GM12864 (cell line): ENCODE measurements at places on chromosomes 3 and 15.
A peak's percentile ranks its signal among the peaks of the same experiment; 100 is the strongest.

- DNase-seq: no peak
Observed at GRCh38 chr15:92818651-92819277, 81.4 kb upstream of the CHD2 start.

- DNase-seq: no peak
Observed at GRCh38 chr15:31477851-31478701, 151.4 kb downstream of the KLF13 start.

GRCh38 chr3:160162440-160162839, 62.8 kb upstream of the C3orf80 start:
- DNase-seq: no peak

DNA sequence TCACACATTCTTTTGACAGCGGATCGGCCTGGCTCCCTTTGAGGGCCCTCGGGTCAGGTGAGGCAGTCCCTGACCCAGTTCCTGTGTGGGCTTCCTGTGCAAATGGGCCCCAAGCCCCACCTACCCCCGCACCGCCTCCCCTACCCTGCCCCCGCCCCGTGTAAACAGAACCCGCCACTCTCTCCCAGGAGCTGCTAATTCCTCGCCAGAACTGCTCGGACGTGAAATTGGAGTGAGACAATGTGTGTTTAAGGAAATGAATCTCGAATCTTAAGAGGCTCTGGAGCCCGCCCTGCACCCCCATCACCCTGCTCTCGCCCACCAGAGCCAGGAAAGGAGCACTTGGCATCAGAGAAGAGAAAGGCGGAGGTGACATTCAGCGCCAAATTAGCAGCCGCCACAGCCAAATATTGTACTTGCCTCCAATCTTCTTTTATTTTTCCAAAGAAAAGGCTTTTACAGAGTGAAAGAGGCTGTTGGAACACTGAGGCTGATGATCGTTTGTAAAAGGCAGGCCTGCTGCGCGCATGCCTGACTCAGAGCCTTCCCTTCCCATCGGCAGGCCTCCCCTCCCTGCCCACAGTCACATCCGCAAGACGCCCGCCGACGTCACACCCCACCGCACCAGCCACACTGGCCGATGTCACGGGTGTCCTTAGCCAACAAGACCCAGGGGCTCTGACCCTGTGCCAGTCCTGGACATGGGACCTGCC, 53.1 kb downstream of the CACNA2D2 start:
- DNase-seq: no peak

GRCh38 chr3:154105218-154105975, 15.8 kb upstream of the ARHGEF26 start:
- no peak for DNase-seq

- no peak for DNase-seq
Observed at GRCh38 chr3:71149959-71150954, 433.3 kb downstream of the FOXP1 start.

- no peak for DNase-seq
Observed at GRCh38 chr15:58952751-58953150, 19.3 kb upstream of the SLTM start.

GRCh38 chr3:65508750-65509422, 529.8 kb downstream of the MAGI1 start:
- DNase-seq: no peak

DNA sequence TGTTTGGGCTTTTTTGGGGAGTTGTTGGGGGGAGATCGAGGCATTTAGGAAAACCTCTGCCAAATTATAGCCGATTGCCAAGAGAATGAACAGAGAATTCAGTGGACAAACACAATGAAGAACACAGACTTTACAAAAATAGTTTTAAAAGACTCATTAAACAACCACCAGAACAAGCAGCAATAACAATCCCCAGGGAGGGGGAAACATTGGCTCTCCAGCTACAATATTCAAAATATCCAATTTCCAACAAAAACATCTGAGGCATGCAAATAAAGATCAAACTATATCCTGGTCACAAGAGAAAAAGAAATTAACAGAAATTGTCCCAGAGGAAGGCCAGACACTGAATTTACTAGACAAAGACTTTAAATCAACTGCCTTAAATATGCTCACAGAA, 24.5 kb upstream of the ANKRD28 start:
- DNase-seq: no peak

DNA sequence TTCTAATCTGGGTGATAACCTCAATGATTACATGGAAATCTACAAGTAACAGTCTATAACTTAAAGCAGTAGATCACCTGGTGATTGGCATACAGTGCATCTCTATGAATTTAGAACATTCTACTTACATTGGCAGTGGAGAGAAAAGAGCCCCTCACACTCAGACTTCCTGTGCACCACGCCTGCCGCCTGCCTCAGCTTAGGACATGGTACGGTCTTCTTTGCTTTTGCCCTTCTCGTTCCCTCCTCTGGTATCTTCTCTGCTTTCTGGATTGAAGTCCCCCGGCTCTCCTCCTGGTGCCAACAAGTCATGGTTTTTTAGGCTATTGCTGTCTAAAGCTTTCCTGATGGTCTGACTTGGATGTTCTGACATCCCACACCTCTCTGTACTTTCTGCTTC, 7.9 kb upstream of the KCNMB3 start:
- DNase-seq: no peak

DNA sequence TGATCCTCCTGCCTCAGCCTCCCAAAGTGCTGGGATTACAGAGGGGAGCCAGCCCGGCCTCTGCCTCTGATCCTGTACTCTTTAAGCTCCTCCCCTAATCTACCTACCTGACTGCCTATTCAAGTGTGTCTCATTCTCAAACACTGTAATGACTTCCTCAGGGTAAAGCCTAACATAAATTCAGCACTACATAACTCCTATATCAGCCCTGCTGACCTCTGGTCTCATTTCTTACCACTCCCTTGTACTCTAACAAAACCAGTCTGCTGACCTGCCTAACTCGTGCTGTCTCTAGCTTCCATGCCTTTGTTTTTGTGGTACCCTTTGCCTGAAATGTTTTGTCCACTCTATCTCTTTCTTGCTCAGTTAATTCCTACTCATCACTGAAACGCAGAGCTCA, 172.1 kb upstream of the IL12A start:
- DNase-seq: no peak

DNA sequence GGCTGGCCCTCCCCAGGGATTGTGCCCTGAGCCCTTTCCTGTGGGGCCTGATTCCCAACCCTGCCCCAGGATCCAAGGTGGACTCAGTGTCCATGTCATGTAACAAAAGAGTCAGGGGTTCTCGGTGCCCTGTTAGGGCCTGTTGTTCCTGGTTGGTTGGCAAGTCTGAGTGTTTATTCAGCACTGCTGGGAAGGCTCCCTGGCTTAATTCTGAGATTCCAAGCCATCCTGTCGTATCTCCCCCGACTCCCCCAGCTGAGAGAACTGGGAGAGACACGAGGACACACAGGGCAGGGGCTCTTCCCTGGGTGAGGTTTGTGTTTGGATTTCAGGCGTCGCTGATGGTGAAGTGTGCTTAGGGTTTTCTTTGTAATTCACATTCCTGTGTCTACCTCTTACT, 78.3 kb downstream of the EEFSEC start:
- no peak for DNase-seq

DNA sequence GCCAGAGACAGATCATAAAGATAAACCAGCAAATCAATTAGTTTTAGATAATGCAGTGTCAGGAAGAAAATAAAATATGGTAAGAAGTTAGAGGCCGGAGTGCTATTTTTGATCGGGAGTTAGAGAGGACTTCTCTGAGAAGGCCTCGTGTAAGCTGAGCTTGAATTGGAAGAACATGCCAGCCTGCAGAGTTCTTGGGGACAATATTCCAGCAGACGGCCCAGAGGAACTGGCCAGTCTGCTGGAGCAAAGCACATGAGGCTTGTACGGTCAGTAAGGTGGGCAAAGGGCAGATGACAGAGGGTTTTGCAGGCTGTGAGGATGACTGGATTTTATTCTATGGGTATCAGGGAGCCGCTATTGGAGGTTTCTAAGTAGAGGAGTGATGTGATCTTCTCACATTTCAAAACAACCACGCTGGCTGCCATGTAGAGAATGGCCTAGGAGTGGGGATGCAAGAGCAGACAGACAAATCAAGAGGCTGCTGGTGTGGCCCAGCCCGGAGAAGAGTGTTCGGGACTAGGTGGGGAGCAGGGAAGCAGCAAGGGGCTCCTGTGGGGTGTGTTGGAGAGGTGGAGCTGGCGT, 84.0 kb downstream of the HES1 start:
- DNase-seq: no peak

DNA sequence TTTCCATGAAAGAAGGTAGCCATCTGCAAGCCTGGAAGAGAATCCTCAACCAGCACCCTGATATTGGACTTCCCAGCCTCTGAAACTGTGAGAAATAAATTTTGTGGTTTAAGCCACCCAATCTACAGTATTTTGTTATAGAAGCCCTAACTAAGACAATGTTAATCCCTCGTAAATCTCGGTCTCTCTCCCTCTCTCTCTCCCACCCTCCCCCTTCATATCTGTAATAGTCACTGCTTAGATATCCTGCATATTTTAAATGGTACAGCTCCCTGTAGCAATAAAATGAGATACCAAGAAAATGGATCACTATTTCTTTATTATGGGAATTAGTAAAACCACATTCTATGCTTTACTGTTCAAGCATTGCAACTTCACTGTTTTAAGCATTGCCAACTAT, 21.0 kb upstream of the FAM174B start:
- no peak for DNase-seq

DNA sequence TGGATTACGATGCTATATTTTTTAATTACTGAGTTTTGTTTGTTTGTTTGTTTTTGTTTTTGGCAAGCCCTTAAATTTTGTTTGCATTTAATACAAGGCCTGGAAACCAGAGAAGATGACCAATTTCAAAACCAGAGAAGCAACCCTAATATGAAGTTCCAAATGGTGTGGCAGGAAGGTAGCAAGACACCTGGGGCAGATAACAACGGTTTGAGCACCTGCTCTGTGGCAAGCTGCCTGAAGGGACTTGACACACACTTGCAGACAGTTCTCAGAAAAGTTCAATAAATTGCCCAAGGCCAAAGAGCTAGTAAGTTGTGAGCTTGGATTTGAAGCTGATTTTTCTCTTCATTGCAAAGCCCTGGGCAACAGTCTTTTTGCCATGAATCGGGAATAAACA, 151.2 kb upstream of the UBE2E1 start:
- peak; percentile 82 for DNase-seq

- no peak for DNase-seq
Observed at GRCh38 chr15:70058642-70059360, 38.9 kb downstream of the TLE3 start.

DNA sequence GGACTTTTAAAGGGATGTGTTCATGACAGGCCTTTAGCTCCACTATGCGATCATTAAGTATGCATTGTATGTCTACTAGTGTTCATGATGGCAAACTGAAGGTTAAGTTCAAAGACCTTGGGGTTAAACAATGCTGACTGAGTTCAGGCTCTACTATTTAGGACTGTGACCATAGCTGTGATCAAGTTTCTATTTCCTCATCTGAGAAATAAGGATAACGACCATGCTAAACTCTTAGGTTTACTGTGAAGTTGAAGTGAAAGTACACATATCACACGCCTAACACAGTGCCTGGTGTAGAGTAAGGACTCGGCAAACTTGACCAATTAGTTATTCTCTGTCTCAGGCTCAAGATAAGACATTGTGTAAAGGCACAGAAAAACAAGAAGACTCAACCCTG, 243.2 kb downstream of the MBNL1 start:
- peak; percentile 86 for DNase-seq
